ENCODE measurements at places on chromosomes 3 and 15. TPM values are rescaled to one million over a fixed set of nuclear protein-coding genes. Genes with fewer than 3 reads are reported as not detected.

Gene STAB1
- total RNA-seq, result not detected

Gene C2CD4A
- total RNA-seq, result not detected

Gene SLC28A2
- 0.08 TPM for total RNA-seq

Gene SLC27A2
- not detected for total RNA-seq

Gene NMD3
- total RNA-seq, result 74.2 TPM

Gene MAGEL2
- not detected for total RNA-seq

Gene EAF2
- total RNA-seq, result 2.1 TPM

Gene ESYT3
- 0.40 TPM for total RNA-seq

Gene OCA2
- not detected for total RNA-seq

Gene KCNMB3
- total RNA-seq, result 0.23 TPM

Gene DRD3
- not detected for total RNA-seq

Gene CASR
- not detected for total RNA-seq

Gene LYSMD2
- 19.3 TPM for total RNA-seq

Gene KLHL6
- total RNA-seq, result not detected

Gene BFSP2
- not detected for total RNA-seq

Gene GRAMD2A
- not detected for total RNA-seq

Gene TICRR
- 10.1 TPM for total RNA-seq

Gene GOLGA6A
- not detected for total RNA-seq

Gene CADM2
- not detected for total RNA-seq

Gene AHSG
- 0.32 TPM for total RNA-seq
